Stomach (tissue), 19 donors: ENCODE measurements at places on chromosomes 16 and 17. TPM values are rescaled to one million over a fixed set of nuclear protein-coding genes. Genes with fewer than 3 reads are reported as not detected.

CNGB1 gene
- total RNA-seq, result not detected

TMC8 gene
- total RNA-seq, result 4.1 TPM

ZP2 gene
- total RNA-seq, result not detected

DYNLL2 gene
- total RNA-seq, result 40.6 TPM

NXN gene
- total RNA-seq, result 21.0 TPM

CPNE7 gene
- total RNA-seq, result not detected

EVPLL gene
- total RNA-seq, result 0.29 TPM

DNA sequence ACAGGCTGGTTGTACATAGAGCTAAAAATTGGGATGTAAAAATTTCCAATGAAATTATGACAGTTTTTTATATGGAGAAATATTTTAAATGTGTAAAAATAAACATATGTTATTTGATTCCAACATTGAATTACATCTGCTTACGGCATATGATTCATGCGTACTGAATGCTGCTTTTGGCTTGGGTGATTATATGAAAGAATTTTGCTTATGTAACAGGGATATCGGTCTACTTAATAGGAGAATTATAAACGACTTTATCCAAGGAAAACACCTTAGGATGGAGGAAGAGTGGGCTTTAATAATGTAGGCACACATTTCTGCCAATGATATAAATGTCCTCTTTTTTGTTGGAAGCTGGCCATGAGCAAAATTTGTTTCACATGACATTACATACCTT lies 197.3 kb upstream of the GOT2 start:
- H3K36me3 ChIP-seq, result no peaks in the 10 kb centered on the region
- H3K27ac ChIP-seq, result no peak overlapping the region
- no peak for DNase-seq

GRCh38 chr16:24324421-24324820 lies 68.3 kb downstream of the CACNG3 start:
- no peak for DNase-seq
- H3K4me1 ChIP-seq, result no peaks in the 10 kb centered on the region
- H3K4me3 ChIP-seq, result no peak overlapping the region
- no peaks in the 10 kb centered on the region for H3K27me3 ChIP-seq

DNA sequence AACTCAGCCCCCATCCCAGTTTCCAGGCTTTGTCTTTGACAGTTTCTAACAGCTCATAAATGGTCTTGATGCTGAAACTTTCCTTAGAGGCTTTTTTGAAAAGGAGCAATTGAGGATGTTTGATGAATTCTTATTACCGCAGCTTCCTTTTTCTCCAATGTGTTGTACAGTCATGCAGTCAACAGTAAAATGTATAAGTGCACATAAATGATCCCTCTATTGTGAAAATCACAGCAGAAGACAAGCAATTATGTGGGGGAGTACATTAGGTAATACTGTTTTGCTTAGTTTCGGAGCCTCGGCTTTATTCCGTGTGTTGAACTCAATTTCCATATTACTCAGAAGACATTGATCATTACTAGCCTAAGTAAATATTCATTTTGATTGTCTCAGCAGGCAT lies 673.7 kb downstream of the CDH8 start:
- no peaks in the 10 kb centered on the region for H3K27me3 ChIP-seq
- no peaks in the 10 kb centered on the region for H3K36me3 ChIP-seq
- H3K4me3 ChIP-seq, result no peak overlapping the region
- no peak overlapping the region for H3K27ac ChIP-seq
- no peaks in the 10 kb centered on the region for H3K4me1 ChIP-seq

GRCh38 chr17:48597778-48598631 lies 4.4 kb upstream of the HOXB5 start:
- peak; percentile 87 for DNase-seq
- H3K36me3 ChIP-seq, result no peaks in the 10 kb centered on the region
- peak overlapping the region; percentile 52 for H3K4me3 ChIP-seq
- peaks cover 71% of the 10 kb centered on the region for H3K4me1 ChIP-seq
- H3K27ac ChIP-seq, result peak overlapping the region; percentile 79

- no peaks in the 10 kb centered on the region for H3K36me3 ChIP-seq
- no peak overlapping the region for H3K4me3 ChIP-seq
- no peaks in the 10 kb centered on the region for H3K27me3 ChIP-seq
- peaks cover 13% of the 10 kb centered on the region for H3K4me1 ChIP-seq
Observed at GRCh38 chr17:41638941-41639340, 14.6 kb upstream of the KRT17 start.

DNA sequence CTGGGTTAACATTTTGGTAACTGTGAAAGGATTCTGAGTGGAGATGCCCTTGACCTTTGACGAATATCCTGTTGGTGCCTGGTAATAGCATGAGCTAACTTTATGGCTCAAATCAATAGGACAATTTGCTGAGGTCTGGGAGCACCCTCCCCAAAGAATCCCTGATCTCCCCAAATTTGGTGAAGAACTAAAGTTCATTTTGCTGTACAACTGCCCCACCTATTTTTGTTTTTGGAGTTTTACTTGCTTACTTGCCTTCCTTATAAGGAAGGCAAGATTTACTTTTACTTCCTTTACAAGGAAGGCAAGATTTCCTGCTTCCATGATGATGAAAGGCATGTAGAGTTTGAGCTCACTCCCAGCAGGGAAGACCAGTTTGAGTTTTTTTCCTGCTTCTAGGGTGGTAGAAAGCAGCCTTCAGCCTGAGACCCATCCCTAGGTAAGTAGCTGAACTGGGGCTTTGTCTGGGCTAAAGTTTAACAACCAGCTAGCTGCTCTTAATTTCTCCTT lies 2.8 kb downstream of the KRTAP4-9 start:
- no peak overlapping the region for H3K4me3 ChIP-seq
- no peak for DNase-seq
- H3K27ac ChIP-seq, result no peak overlapping the region
- peaks cover 4% of the 10 kb centered on the region for H3K4me1 ChIP-seq
- H3K27me3 ChIP-seq, result no peaks in the 10 kb centered on the region

DNA sequence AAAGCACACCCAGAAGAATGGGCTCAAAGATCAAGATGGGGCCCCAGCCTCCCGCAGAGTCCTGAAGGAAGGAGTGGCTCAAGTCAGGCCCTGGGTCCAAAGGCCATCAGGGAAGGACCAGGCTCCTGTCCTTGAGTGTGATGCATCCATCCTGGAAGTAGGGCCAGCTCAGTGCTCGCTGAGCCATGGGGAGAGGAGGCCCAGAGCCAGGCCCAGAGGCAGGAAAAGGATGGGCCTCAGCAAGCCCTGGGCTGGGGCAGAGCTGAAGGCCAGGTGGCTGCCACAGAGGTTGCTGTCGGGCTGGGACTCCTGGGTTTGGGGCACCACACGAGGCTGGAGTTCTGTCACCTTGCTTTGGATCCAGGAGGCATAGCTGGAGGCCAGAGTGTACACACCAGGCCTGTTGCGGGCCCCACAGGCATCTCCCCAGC lies 3.7 kb downstream of the PRSS8 start:
- H3K36me3 ChIP-seq, result peaks cover 64% of the 10 kb centered on the region
- peak; percentile 66 for DNase-seq
- H3K4me3 ChIP-seq, result no peak overlapping the region
- H3K4me1 ChIP-seq, result peaks cover 60% of the 10 kb centered on the region
- H3K27ac ChIP-seq, result peak overlapping the region; percentile 90

GRCh38 chr16:14263011-14263410 lies 191.9 kb downstream of the MRTFB start:
- no peaks in the 10 kb centered on the region for H3K4me1 ChIP-seq
- no peak for DNase-seq
- no peak overlapping the region for H3K27ac ChIP-seq
- H3K27me3 ChIP-seq, result no peaks in the 10 kb centered on the region
- H3K36me3 ChIP-seq, result peaks cover 98% of the 10 kb centered on the region
